ENCODE measurements at places on chromosomes 12 and 14.

DNA sequence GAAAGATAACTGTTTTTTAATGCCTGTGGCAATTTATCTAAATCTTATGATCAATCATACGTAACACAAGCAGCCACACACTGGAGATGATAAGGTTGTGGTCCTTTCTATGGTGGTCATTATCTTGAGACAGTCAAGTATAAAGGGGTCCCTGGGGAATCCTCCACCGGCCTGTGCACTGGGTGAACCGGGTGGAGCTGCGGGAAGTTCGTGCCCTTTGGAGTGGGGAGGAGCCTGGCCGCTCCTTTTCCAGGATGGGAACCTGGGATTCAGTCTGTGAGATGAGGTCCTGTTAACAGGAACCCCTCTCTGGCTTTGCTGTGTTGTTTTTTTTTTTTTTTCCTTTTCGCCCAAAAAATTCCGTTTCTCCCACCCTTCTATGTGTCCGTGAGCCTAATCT lies 167.5 kb upstream of the RPL10L start:
- no peak for DNase-seq

DNA sequence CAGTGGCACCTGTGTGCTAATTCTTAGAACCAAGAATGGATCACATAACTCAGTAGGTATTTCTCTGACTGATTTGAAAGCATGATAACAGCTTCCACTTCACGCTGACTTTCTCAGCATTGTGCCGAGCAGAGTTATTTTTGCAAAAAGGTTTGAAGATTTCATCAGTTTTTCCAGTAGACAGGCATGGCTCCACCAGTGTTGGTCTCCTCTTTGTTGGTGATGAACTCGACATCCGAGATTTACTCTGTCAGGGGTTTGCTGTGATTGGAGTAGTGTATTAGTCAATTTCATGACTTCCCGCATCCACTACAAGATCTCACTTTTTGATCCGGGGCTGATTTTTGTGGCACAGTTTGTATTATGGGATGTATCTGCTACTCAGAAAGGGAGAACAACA lies 85.3 kb downstream of the PRKCH start:
- peak; percentile 29 for DNase-seq

DNA sequence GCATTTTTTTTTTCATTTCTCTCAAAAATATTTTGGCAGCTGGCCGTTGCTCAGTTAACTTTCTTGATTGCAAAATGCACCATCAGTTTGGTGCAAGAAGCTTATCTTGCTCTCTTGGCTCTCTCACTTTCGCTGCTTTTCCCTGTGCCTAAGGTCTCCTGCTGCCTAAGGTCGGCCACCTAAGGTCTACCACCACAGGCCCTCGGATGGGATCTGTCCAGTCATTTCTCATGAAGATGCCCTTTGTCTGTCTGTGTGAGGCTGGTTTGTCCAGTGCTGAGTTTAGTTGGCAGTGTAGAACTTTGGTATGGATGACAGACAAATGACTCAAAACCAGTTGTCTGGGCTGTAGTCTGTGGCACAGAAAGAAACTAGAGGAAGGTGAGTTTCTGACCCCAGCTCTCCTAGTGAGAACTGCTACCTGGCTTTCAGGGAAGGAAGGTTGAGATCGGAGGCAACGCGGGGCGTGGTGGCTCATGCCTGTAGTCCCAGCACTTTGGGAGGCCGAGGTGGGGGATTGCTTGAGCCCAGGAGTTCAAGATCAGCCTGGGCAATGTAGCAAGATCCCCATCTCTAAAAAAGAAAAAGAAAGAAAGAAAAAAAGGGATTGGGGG lies 2.6 kb downstream of the MLXIP start:
- DNase-seq = no peak

DNA sequence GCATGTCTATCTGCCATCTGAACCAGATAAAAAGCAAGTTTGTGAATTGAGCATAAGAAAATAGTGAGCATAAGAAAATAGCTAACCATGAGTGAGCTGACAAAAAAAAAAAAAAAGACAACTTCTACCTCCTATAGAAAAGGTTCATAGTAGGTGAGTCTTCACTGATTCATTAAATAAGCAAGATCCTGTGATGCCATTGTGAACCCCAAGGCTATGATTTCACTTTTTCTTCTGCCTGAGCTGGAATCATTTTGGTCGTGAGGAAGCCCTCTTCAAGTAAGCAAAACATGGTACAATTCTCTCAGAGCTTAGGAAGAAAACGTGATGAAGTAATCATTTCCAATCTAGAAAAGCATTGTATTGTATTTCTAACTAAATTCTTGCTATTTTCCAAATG lies 1.2 kb downstream of the PIK3C2G start:
- DNase-seq = no peak

DNA sequence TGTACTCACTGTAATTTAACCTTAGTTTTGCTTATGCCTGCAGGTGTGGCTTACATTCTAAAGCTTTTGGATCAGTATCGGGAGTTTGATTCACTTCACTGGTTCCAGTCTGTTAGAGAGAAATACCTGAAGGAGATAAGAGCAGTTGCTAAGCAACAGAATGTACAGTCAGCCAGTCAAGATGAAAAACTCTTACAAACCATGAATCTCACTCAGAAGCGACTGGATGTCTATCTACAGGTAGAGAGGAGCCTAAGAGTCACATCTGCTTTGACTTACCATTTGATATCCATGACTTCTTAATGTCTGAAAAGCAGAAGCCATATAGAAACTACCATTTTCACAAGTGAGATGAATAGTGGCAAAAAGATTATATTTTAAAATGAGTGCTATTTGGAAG lies 56.5 kb downstream of the WASHC4 start:
- no peak for DNase-seq

- no peak for DNase-seq
Observed at GRCh38 chr12:4645023-4645422, 3.8 kb downstream of the AKAP3 start.

DNA sequence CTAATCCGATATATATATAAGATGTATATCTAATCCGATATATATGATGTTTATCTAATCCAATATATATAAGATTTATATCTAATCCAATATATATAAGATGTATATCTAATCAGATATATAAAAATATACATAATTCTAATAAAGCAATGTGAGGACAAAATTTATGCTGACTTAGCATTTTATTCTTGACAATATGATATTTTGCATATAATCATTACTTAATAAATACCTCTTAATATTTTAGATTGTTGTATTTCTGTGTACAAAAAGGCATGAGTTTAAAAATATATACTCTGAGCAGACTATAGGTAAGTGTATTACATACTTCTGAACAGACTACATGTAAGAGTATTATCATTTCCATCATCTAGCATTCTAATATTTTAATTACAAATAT lies 18.9 kb downstream of the GLIPR1L2 start:
- no peak for DNase-seq

DNA sequence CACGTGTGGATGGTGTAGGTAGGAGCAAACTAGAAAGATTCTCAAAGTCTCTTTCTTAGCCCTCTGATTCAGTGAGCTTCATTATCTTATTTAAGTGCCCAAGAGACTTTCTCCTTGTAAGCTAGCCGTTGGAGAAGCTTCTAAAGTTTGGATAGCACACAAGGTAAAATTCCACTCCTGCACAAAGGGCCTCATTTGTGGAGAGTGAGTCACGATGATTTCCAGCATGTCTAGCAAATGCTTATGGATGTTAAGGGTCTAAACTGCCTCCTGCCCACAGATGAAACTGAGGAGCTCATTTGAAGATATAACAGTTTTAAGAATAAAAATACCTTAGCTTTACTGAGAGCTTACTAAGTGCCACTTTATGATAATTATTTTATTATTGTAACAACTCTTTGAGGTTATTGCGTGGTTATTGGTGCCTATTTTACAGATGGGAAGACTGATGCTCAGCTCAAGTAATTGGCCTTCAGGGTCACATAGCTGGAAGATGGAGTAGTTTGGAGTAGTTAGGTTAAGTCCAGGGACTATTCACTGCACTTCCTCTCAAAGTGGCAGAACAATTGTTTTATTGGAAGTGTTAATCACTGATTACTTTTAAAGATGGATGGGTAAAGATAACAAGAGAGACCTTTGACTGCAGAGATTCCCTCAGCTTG lies 78.7 kb upstream of the HIF1A start:
- DNase-seq = no peak

DNA sequence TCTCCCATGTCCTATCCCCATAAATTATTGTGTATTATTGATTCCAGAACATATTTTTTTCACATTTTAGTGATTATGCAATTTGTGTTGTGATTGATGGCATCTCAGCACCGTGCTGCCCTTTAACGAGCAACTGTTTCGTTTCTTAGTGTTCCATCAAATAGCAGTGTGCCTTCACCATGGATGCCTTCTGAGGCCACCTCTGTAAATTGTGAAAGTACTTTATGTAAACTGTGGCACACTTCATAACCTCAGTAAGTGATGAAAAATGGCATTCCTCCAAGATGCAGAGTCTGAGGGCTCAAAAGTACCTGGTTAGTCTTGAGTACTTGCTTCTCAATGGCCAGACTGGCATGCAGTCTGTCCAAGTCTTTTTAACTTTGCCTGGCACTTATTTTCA lies 8.2 kb downstream of the CHST11 start:
- DNase-seq = no peak

- DNase-seq = no peak
Observed at GRCh38 chr14:61345151-61345482, 23.7 kb downstream of the PRKCH start.

GRCh38 chr12:3055026-3055703 lies 22.0 kb upstream of the TSPAN9 start:
- no peak for DNase-seq

- peak; percentile 9 for DNase-seq
Observed at GRCh38 chr14:78598046-78598920, 428.1 kb downstream of the NRXN3 start.

- no peak for DNase-seq
Observed at GRCh38 chr12:96438330-96438729, 38.1 kb upstream of the CDK17 start.

- no peak for DNase-seq
Observed at GRCh38 chr14:102424520-102424919, 61.8 kb downstream of the TECPR2 start.

DNA sequence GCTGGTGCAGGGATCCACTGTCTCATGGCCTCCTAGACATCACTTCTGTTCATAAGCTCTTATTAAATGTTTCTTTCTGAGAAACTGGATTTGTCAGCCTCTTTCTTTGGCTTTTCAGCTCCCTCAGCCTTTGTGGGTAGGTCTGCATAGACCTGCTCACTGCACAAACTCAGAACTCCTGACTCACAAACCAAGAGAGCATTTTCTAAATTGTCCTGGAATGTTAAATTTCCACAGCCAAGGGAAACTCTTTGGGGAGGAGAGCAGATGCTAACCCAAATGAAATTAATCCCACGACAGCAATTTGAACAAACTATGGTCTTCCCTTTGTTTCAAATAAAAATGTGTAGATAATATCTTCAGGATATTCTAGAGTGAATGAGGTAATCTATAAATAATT lies 19.5 kb upstream of the CERS5 start:
- DNase-seq = no peak

DNA sequence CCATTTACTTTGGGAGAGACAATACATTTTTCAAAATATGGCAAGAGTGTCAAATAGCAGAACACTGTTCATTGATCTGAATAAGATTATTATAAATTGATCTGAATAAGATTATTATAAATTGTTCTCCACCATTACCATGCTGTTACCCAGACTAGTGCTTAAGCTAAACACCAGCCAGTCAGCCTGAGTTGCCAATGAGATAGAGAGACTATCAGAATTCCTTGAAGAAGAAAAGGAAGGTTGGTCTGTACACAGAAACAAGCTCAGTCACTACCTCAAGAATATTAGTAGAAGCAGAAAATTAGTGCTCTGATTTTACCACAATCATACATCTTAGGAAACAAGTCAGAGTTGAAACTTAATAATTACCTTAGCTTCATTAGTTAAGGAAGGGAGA lies 469.8 kb downstream of the FOXG1 start:
- DNase-seq = no peak

- DNase-seq = no peak
Observed at GRCh38 chr12:54328595-54329337, 3.8 kb downstream of the COPZ1 start.

DNA sequence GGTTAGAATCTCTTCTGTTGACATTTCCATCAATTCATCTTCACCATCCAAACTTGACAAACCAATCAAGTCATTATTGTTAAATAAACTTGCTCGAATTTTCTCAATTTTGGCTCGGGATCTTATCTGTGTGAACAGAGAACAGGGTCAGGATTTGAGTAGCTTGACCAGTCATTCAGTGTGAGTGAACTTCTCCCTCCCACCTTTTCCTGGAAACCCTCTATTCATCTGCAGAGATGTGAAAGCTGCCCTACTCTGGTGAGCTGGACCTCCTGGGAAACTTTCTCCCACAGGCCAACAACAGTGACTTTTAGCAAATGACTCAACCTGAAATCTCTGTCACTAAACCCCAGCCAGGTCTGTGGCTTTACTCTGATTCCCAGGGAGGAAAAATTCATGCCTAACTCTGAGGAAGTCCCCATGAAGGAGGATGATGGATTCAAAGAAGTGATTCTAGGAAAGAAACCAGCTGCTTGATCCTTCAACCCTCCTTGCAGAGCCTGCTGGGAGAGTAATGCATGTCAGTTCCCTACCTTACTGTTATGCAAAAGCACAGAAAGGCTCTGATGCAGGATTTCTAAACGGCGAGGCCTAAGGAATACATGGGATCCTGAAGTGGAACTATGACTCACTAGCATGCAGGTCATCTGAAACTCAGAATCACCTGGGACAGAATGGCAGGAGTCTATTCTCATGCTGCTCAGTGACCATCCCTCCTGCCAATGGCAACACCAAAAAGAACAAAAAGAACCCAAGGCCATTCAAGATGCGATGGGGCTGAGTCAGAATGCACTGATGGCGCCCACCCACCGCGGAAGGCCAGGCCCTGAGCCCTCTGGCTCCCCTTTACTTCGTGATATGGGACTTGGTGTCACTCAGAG lies 58.0 kb downstream of the TRAFD1 start:
- DNase-seq = no peak
